ENCODE measurements at places on chromosomes 6 and 20. TPM values are rescaled to one million over a fixed set of nuclear protein-coding genes. Genes with fewer than 3 reads are reported as not detected.

Gene SRSF12
- total RNA-seq: 0.14 TPM

Gene ZNF133
- 28.5 TPM for total RNA-seq

Gene GSTA1
- not detected for total RNA-seq

Gene FNDC1
- total RNA-seq: not detected

Gene TRIM31
- not detected for total RNA-seq

Gene FAM83C
- total RNA-seq: not detected
